ENCODE measurements at places on chromosomes 4 and X.

GRCh38 chr4:56513517-56513916 lies 7.9 kb downstream of the ARL9 start:
- no peak for DNase-seq

DNA sequence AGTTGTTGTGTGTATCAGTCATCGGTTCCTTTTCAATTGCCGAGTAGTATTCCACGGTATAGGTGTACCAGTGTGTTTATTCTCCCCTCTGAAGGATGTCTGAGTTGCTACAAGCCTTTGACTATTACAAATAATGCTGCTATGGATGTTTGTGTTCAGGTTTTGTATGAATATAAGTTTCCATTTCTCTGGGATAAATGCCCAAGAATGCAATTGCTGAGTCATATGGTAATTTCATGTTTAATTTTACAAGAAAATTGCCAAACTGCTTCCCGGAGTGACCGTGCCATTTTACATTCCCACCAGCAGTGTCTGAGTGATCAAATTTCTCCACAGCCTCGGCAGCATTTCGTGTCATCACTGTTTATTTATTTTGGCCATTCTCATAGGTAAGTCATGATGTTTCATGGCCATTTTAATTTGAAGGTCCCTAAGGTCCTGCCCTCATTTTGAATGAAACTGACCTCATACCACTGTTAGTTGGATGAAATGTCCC lies 73.9 kb downstream of the IRF2 start:
- DNase-seq = no peak

GRCh38 chrX:130020661-130021324 lies 38.4 kb downstream of the BCORL1 start:
- DNase-seq = no peak

DNA sequence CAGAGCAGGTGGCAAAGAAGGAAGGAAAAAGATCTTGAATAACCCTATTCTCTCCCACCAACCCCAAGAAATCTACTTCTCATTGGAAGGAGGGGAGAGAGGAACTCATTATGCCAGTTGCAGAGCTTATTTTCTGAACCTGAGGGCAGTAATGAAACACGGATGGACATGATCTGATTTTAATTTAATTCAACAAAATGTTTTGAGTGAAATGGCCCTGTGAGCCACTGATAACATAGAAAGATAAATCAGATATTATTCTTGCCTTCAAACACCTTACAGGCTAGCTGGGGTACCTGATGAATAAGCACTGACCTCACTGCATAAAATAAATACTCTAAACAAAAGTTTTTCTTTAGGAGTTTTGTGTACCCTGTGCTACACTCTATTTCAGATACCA lies 30.3 kb downstream of the DAPP1 start:
- DNase-seq = no peak

- DNase-seq = no peak
Measured at GRCh38 chr4:73603271-73603710, 16.9 kb downstream of the RASSF6 start.

GRCh38 chr4:145148980-145149379 lies 31.4 kb downstream of the OTUD4 start:
- no peak for DNase-seq

- DNase-seq = no peak
Measured at GRCh38 chrX:14411326-14411725, 118.0 kb upstream of the GLRA2 start.

DNA sequence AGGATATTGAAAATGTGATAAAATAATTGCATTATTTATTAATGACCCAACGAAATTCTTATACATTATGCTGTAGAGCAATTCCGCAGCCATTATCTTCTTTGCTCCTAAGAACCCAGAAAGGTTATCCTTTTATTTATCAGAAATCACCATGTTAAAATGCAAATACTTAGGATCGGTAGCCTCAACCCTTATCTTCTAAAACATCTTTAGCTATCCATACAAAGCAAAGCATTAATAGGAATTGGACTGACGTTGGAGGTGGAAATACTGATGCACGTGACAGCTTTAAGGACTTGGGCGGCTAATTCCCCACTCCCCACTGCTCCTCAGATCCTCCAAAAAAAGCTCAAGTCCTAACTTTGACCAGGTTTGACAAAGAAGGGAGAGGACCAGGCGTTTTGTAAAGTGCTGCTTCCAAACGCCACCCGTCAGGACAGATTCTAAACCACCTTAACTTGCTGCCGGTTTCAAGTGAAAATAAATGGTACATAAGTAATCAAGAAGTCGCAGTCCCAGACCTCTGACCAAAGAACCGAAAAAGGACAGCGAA lies 539 bp upstream of the SPCS3 start:
- DNase-seq = no peak
